ENCODE measurements at places on chromosomes 3 and 15.

DNA sequence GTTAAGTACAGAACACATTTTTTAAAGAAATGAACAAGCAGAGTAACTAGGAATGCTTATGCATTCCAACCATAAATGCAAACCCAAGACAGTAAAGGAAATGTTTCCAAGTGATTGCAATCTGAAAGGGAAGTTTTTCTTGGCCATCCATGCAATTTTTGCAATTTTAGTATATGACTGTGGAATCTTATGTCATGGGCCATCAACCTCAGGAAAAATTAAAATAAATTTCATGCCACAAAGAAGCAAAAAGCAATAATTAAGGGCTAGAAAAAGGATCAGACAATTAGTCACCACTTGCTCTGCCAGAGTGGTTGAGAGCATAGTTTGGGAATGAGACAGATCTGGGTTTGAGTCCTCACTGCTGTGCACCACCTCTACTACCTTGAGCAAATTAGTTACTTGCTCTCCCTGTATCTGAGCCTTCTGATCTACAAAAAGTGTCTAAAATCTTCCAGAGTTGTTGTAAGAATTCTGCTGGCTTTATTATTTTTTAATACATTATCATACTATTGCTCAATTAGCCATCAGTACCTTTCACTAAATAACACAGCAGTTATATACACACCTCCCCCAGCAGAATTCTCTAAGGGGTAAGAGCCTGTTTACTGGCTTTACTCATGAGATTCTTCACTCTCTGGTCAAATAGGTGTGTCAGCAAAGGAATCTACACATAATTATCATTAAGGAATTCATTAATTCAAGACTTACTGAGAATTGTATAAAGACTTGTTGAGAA lies 49.7 kb upstream of the FBN1 start:
- no peak for DNase-seq

DNA sequence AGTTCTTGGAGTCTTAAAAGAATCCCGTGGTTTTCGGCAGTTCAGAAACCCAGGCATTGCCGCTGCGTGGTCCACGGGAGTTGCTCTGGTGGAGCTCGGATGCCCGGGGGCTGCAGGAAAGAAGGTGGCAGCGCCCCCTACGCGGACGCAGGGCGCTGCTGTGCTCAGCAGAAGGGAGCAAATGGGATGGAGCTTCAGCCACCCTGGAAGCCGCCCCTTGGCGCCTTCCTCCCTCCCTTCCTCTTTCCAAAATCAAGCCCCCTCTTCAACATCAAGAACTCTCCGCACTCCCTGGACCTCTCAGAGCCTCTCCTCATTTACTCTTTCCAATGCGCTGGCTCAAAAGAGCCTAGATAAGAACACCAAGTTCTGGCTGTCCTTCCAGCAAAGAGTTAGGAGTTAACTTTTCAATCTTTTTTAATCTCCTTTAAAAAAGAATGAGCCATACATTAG lies 880 bp upstream of the CHRNA7 start:
- no peak for DNase-seq

DNA sequence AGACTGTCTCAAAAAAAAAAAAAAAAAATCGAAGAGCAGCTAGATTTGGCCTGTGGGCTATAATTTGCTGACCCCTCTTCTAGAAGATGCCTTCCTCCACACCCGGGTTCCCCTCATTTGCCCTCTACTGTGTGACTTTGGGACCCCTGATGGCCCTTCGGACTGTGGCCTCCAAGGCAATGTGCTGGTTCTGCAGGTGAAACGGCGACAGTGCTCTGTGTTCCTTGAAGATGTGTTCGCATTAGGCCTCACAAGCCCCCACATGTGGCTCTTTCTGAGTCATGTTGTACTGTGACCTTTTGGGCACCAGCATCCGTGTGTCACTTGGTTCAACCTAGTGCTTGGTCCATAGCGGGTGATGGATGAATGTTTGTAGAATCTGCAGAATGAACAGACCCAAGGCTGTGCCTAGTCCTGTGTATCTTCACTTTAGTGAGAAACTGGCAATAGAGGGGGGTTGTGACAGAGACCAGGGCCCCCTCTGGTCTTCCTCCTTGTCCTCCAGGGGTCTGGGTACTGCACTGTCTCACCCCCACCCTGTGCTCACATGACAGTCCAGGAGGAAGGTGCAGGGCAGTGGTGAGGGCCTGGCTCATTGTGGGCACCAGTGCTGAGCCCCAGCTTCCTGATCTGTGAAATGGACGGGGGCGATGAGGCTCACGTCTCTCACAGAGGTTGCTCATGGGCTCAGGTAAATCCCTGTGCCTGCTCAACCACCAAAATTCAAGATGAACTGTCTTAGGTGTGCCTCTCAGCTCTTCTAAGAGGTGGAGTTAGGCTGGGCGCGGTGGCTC lies 22.7 kb downstream of the GOLGA6L2 start:
- DNase-seq = no peak

GRCh38 chr3:41881233-41881821 lies 80.6 kb downstream of the ULK4 start:
- DNase-seq = no peak

DNA sequence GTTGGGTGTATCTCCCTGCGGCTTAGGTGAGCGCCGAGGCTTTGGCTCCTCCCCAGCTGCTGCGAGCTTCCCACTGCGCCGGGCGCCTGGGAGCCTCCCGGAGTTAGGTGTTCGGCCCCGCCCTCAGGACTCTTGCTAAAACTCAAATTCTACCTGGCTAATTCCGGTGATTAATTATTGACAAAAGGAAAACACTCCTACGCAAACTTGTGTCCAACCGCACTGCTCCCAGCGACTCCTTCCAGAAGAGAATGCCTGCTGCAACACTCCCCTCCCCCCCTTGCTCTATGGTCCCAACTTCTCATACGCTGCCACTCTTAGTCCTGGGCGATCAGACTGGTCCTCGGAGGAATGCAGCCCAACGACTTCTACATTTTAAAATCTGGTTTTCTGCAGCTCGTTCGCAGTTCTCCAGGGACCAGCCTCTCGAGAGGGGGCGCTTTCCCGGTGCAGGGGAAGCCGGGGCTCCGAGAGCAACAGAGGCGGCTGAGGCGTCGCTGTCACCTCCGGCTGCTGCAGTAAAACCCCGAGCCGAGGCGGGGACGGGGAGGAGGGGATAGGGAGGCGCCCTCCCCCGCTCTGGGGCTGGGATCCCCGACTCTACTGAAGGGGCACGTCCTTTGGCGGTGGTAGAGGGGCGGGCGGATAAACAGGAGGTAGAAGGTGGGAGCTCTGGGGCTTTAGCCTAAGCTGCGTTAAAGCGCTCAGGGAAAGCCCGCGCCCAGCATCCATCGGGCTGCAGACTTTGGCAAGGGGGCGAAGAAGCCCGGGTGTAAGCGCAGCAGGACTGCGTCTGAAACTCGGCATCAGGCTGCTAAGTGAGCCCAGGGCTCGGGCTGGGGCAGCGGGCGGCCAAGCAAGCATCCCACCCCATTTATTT lies at the start of gene SPTSSB:
Gene SPTSSB (minus strand): TSS at position 77 of the 880 bp plus-strand sequence. CDS start 25,194 bp downstream, outside the sequence.
- peak; percentile 13 for DNase-seq

DNA sequence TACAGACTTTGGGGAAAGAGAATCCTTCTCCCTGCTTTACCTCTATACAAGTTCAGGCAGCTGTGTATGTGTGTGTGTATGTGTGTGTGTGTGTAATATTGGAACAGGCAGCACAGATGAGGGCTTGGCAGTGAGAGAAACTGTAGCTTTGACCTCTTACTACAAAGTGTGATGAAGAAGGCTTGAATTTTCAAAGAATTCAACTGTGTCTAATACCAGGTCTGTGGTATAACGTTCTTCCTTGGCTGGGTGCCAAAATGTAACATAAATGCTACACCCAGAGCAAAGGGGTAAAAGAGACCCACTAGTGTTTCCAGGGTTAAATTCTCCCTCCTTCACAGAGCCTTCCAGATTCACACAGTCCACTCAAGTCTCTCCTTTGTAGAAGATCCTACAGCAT lies 51.1 kb downstream of the CHST2 start:
- DNase-seq = no peak

- DNase-seq = no peak
These were observed 49.7 kb upstream of the TSPAN3 start for GRCh38 chr15:77120576-77120975.

GRCh38 chr3:124809039-124809438 lies 78.1 kb downstream of the ITGB5 start:
- no peak for DNase-seq

DNA sequence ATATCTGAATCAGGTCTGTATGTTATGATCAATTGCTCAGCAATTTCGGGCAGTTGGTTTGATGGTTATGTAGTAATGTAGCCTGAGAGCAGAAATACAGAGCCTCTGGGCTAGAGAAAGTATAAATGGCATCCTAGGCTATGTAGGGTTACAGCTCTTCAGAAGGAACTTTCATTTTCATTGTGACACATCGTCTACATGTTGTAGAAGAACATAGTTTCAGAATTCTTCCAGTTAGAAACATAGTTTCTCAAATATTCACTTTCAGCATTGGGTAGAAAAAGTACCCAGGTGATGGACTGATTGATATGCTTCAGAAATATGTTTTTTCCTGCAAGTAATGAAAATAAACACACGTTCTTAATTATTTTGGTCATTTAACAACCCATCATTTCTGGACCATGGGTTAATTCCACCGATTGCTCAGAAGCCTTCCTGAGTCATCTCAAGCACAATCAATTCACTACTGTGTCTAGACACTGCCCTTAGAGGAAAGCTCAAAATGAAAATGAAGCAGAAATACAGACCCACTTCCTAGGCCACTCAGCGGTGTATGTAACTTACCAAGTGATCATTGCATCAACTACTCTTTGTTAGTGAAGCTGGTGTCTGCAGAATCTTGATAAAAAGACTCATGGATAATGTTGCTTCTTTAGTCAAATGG lies 88.8 kb upstream of the TSEN2 start:
- DNase-seq = no peak

DNA sequence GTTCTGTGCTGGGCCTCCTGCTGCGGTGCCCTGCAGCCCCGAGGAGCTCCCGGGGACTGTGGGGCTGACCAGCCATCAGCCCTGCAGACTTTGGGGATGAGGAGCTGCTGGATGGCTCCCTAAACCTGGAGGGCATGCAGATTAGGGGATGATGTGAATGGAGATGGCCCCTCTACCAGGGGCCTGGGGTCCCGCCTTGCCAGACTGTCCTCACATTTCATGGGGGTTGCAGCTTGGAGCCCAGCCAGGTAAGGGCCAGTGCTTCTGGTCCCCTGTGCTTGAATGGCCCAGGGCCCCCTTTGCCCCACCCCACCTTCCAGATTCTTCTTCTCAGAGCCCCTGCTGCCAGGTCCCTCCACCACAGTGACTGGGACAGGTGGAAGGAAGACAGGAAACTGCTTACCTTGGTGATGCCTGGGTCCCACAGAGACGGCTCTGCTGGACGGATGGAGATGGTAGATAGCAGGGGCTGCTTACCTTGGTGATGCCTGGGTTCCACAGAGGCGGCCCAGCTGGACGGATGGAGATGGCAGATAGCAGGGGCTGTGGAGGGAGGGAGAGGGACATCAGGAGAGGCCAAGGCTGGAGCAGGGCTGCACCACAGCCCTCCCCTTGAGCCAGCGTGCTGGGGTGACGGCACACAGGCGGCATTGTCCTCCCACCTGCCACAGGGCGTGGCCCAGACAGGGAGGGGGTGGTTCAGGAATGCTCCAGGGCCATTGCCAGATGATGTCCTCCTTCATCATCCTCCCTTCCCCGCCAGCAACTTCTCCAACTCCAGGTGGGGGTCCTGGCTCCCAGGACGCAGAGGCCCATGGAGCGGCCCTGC lies at the start of gene SPTBN5:
Gene SPTBN5 (minus strand): TSS at position 632 of the 829 bp plus-strand sequence. CDS start 556 bp downstream, at position 76.
- no peak for DNase-seq

DNA sequence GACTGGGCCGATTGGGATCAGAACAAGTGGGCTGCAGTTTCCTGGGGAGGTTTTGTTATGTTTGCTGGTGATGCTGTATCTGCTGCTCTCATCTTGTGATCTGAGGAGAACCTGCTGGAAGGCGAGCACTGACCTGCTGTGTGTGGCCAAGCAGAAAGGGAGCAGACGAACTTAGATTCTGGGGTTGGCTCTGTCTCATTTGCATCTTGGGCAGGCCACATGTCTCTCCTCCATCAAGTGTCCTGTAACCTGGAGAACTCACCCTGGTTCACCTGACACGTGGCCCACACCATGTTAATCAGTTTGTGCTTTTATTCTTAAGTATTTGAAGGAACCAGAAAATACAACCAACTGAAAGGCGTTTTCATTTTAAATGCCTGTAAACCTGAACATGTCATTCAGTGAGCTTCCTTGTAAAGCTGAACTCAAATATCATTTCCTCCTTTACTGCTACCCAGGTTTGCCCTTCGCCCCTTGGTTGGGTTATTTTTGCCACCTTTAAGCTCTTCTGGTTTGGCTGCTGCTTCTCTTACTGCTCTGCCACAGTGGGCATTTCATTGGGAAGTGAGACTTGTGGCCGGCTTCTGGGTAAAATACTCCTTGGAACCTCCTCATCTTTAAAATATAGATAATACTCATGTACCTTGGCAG lies 33.5 kb upstream of the TRAK1 start:
- DNase-seq = no peak

DNA sequence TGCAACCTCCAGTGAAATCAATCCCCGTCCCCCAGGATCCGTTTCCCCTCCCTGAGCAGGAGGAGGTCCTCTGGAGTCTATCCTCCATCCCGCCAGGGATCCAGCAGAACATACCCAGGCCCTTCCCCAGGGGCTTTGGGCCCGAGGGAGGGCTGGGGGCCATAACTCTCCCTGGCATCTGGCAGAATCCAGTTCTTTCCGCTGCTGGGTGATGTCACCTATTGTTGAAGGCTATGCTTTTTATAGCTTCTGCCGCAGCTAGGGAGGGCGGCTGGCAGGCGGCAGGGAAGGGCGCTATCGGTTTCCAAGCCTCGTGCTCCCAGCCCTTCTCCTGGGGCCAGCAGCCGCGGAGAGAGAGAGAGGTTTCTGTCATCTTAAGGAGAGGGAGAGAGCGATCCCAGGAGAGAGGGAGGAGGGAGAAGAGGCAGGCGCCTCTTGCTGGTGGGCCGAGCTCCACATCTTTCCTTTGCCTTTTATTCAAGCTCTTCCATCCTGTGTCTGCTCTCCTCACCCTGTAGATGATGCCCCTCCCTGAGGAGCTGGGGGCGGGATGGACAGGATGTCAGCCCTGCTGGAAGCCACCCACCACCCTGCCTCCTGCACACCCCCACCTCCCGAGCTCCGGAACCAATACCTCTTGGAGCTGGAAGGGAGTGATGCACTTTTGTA lies 120.1 kb downstream of the ANP32A start:
- peak; percentile 46 for DNase-seq

GRCh38 chr15:62444104-62445022 lies 279.3 kb upstream of the C2CD4B start:
- DNase-seq = no peak

DNA sequence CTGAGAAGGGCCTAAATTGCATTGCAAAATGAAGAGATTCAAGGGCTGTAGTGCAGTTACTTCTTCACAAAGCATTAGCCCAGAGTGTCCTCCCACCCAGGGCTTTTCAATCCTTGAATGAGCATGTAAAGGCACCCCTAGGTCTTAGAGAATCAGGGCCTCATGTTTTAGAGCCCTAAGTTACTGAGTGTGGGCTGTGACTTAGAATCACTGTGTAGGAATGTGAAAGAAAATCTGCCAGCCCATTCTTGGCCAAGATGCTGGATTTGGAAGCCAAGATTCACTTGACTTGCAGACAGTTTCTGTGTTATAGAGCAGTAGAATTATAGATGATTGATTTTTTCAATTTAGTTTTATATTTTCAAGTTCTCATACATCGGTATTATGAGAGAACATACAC lies 153.2 kb downstream of the MYRIP start:
- DNase-seq = no peak

Measured in DMS153 (cell line).